ENCODE measurements at places on chromosomes 5 and 9. TPM values are rescaled to one million over a fixed set of nuclear protein-coding genes. Genes with fewer than 3 reads are reported as not detected.

CIZ1 gene
- total RNA-seq = 48.8 TPM

PTRH1 gene
- total RNA-seq = 1.3 TPM

ADCY2 gene
- 1.2 TPM for total RNA-seq

F2R gene
- total RNA-seq = 48.5 TPM

SMIM33 gene
- not detected for total RNA-seq

STRBP gene
- 70.9 TPM for total RNA-seq

MCTP1 gene
- total RNA-seq = 2.9 TPM

DOCK8 gene
- total RNA-seq = 0.93 TPM

FOXD4L6 gene
- not detected for total RNA-seq

RMRP gene
- total RNA-seq = 1,307 TPM

DNA sequence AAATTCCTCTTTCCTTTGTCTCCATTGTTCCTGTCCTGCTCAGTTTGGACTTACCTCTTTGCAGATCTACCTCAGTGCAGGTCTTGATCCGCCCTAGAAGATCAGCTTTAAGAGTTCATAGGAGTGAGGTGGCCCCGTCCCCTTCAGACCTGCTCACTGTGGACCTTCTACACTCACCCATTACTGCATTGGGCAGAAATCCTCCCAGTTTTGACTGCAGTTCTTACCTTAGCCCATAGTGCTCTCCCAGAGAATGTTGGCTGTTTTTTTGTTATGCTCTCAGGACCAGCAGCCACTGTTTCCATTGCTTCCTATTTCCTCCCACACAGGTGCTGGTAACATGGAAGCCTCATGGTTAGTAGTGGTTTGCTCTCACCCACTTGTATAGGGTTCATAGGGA, 63.3 kb downstream of the GALNT10 start:
- DNase-seq = no peak

DNA sequence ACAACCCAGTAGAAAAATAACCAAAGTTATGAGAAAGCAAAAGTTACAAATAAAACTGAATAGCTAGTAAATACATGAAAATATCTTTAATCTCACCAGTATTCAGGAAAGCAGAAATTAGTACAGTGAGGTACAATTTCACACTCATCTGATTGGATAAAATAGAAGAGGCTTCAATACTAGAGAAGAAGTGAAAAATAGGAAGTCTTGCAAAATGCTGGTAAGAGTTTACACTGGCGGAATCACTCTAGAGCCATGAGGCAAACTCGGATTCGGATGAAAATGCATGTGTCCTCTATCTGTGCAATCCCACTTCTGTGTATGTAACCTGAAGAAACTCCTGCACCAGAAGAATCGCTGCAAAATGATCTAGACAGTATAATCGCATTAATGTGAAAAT, 128.9 kb downstream of the CCDC192 start:
- DNase-seq = no peak

GRCh38 chr5:31827867-31828266, 188.9 kb downstream of the PDZD2 start:
- no peak for DNase-seq

- DNase-seq = no peak
These were observed 77.5 kb downstream of the ZSWIM6 start for GRCh38 chr5:61409568-61409967.

GRCh38 chr5:175750511-175750931, 92.7 kb downstream of the HRH2 start:
- no peak for DNase-seq

- DNase-seq = peak; percentile 51
These were observed 8.0 kb downstream of the KLF9 start for GRCh38 chr9:70406434-70406862.

- no peak for DNase-seq
These were observed 10.0 kb downstream of the MTAP start for GRCh38 chr9:21812415-21812814.

DNA sequence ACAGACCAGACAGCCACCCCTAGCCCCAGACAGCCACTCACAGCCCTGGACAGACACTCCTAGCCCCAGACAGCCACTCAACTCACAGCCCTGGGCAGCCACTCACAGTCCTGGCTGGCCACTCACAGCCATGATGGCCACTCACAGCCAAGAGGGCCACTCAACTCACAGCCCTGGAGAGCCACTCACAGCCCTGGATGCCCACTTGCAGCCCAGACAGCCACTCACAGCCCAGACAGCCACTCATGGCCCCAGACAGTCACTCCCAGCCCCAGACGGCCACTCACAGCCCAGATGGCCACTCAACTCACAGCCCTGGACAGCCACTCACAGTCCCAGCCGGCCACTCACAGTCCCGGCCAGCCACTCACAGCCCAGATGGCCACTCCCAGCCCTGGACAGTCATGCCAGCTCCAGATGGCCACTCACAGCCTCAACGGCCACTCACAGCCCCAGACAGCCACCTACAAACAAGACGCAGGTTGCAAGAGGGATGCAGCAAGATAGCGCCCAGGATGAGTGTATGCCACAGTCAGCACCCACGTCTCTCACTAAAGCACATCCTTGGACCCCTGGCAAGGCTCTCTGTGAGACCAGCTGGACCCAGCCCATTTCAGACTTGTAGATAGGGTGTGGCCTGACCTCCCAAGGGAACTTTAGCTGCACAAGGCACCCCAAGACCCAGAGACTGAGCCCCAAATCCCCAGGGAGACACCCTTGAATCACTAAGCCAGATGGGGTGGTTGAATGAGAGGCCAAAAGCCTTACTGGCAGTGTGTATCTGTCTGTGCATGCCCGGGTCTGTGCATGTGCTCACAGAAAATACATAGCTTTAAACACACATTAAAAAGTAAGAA, 22.4 kb downstream of the ZDHHC11B start:
- DNase-seq = no peak

DNA sequence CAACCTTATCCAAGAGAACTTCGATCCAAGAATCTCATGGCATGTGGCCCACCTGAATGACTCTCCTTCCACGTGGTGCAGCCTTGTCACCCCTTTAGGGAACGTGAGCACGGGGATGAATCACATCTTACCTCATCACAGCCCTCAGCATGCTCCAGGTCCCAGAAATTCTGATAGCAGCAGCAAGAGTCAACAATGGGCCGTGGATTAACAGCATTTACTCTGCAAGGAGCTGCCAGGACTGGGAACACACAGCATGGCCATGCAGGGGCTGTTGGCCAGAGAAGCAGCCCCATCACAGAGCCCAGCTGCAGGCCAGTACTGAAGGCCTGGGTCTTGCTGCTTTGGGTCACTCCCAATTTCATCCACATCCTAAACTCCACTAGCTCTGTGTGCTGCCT, 150.4 kb downstream of the C5orf15 start:
- peak; percentile 27 for DNase-seq

- DNase-seq = no peak
These were observed 223.8 kb upstream of the S1PR3 start for GRCh38 chr9:88767504-88767790.

GRCh38 chr5:123785162-123786071, 273.4 kb downstream of the CSNK1G3 start:
- peak; percentile 5 for DNase-seq

GRCh38 chr9:99859243-99859980, 37.7 kb downstream of the NR4A3 start:
- DNase-seq = peak; percentile 64

All from neural progenitor cell (in vitro differentiated cells).